ENCODE measurements at places on chromosomes 3 and 15. TPM values are rescaled to one million over a fixed set of nuclear protein-coding genes. Genes with fewer than 3 reads are reported as not detected.
A peak's percentile ranks its signal among the peaks of the same experiment; 100 is the strongest.

- no peaks in the 10 kb centered on the region for H3K4me1 ChIP-seq
- no peak overlapping the region for H3K27ac ChIP-seq
- no peak overlapping the region for H3K4me3 ChIP-seq
- no peaks in the 10 kb centered on the region for H3K27me3 ChIP-seq
- H3K36me3 ChIP-seq, result no peaks in the 10 kb centered on the region
Observed at GRCh38 chr3:194833114-194833910, 147.6 kb downstream of the FAM43A start.

GRCh38 chr15:90939756-90940155 is 4.7 kb downstream of the UNC45A start:
- H3K36me3 ChIP-seq, result peaks cover 73% of the 10 kb centered on the region
- H3K4me3 ChIP-seq, result no peak overlapping the region
- no peak overlapping the region for H3K27ac ChIP-seq
- H3K27me3 ChIP-seq, result no peaks in the 10 kb centered on the region
- H3K4me1 ChIP-seq, result peaks cover 14% of the 10 kb centered on the region

GRCh38 chr3:126314790-126315658 is 42.2 kb downstream of the KLF15 start:
- H3K36me3 ChIP-seq, result no peaks in the 10 kb centered on the region
- no peak for DNase-seq
- no peaks in the 10 kb centered on the region for H3K27me3 ChIP-seq

DNA sequence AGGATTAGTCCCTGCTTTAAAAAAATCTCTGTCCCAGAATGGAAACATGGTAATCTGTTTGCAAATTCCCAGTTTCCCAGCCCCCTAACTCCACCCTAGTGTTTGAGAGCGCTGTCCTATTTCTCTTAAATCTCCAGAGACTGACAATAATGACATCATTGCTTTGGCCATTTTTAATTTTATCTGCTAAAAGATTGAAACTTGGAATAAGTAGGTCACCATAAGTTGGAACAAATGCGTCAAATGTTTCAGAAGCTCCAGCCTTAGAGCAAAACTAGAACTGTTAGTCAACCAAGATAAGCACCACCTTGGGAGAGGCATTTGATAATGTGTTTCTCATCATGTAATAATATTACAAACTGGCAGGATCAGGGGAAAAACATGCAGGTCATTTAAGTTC is 25.7 kb upstream of the MB21D2 start:
- H3K36me3 ChIP-seq, result no peaks in the 10 kb centered on the region
- H3K27ac ChIP-seq, result no peak overlapping the region
- no peaks in the 10 kb centered on the region for H3K4me1 ChIP-seq

DNA sequence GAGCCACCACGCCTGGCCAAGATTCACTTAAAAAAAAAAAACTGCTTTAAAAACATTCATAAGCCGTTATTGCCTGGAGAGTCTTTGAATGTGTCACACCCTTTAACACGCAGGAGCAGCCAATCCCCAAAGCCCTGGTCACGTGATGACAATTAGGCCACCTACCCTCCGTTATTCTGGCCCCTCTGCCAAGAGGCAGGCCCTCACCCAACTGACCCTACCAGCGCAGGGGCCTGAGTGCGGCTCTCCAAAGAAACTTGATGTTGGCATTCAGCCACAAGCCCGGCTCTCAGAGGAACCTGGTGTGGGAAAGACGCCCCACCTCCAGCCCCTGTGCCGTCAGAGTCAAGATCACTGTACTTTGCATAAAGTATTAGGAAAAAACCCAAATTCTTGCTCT is 11.6 kb upstream of the MUC4 start:
- no peaks in the 10 kb centered on the region for H3K27me3 ChIP-seq
- H3K27ac ChIP-seq, result peak overlapping the region; percentile 60
- peak; percentile 86 for DNase-seq
- no peaks in the 10 kb centered on the region for H3K4me1 ChIP-seq
- H3K36me3 ChIP-seq, result no peaks in the 10 kb centered on the region

The CRYGS gene
- total RNA-seq, result 3.8 TPM

The GP9 gene
- total RNA-seq, result 1.2 TPM

The OXTR gene
- 0.55 TPM for total RNA-seq

The ARNT2 gene
- 12.9 TPM for total RNA-seq
